ENCODE measurements at places on chromosomes 16 and 17. TPM values are rescaled to one million over a fixed set of nuclear protein-coding genes. Genes with fewer than 3 reads are reported as not detected.

DNA sequence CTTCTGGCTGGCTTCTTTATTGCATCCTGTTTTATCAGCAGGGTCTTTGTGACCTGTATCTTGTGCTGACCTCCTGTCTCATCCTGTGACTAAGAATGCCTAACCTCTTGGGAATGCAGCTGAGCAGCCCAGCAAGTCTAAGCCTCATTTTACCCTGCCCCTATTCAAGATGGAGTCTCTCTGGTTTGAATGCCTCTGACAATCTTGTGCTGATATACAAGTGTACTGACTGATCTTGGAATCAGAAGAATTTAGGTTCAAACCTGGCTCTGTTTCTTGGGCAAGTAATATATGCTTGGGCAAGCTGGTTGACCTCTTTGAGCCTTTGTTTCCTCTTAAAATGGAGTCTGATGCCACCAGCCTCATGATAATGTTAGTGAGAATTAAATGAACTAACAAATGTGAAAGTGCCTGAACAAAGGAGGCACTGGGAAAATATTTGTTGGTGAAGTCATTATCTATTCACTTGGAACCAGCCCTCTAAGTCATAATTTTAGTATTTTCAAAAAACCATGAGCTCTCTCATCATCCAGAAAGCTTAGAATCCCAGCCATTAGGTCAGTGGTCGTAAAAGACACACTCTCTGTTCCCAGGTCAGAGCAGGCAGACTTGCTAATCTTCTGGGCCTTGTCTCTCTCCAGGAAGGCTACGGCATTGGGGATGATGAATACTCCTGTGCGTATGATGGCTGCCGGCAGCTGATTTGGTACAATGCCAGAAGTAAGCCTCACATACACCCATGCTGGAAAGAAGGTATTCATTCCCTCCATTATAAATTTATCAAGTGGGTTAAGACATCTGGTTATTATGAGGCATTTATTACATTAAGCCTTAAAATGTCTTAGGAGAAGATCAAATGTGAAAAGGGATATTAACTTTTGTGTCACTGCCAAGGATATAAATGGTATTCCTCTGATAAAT is 18.1 kb upstream of the ARL2BP start:
- H3K36me3 ChIP-seq, result peaks cover 42% of the 10 kb centered on the region
- peaks cover 5% of the 10 kb centered on the region for H3K4me1 ChIP-seq
- DNase-seq, result no peak
- no peak overlapping the region for H3K27ac ChIP-seq

Gene SENP3
- 96.1 TPM for total RNA-seq

Gene TBX21
- total RNA-seq, result not detected

- no peaks in the 10 kb centered on the region for H3K27me3 ChIP-seq
- H3K4me3 ChIP-seq, result no peak overlapping the region
- no peak for DNase-seq
- H3K4me1 ChIP-seq, result no peaks in the 10 kb centered on the region
- no peaks in the 10 kb centered on the region for H3K36me3 ChIP-seq
These were observed 62.9 kb upstream of the MGAT5B start for GRCh38 chr17:76805319-76805718.

GRCh38 chr17:27218719-27219488 is 75.0 kb upstream of the WSB1 start:
- no peaks in the 10 kb centered on the region for H3K36me3 ChIP-seq
- H3K27ac ChIP-seq, result no peak overlapping the region
- H3K27me3 ChIP-seq, result no peaks in the 10 kb centered on the region
- no peak overlapping the region for H3K4me3 ChIP-seq
- no peak for DNase-seq
- peaks cover 19% of the 10 kb centered on the region for H3K4me1 ChIP-seq

GRCh38 chr16:50210266-50211038 is 55.9 kb upstream of the ADCY7 start:
- peak; percentile 82 for DNase-seq
- H3K27me3 ChIP-seq, result no peaks in the 10 kb centered on the region
- no peak overlapping the region for H3K27ac ChIP-seq

- H3K27ac ChIP-seq, result no peak overlapping the region
- no peaks in the 10 kb centered on the region for H3K4me1 ChIP-seq
- H3K27me3 ChIP-seq, result no peaks in the 10 kb centered on the region
These were observed 25.5 kb downstream of the GPR142 start for GRCh38 chr17:74392848-74393247.

Gene SCO1
- total RNA-seq, result 51.5 TPM

- no peak for DNase-seq
- no peaks in the 10 kb centered on the region for H3K4me1 ChIP-seq
- no peak overlapping the region for H3K4me3 ChIP-seq
- no peaks in the 10 kb centered on the region for H3K27me3 ChIP-seq
- H3K27ac ChIP-seq, result no peak overlapping the region
These were observed 14.1 kb upstream of the CALB2 start for GRCh38 chr16:71344315-71344905.

GRCh38 chr16:75745242-75745641 is 19.0 kb upstream of the CPHXL start:
- H3K27ac ChIP-seq, result no peak overlapping the region
- H3K4me1 ChIP-seq, result no peaks in the 10 kb centered on the region
- no peaks in the 10 kb centered on the region for H3K27me3 ChIP-seq
- peak; percentile 38 for DNase-seq

- H3K36me3 ChIP-seq, result no peaks in the 10 kb centered on the region
- no peak for DNase-seq
These were observed 196.6 kb downstream of the RBFOX3 start for GRCh38 chr17:79414063-79414792.

Gene KCNJ12
- 0.22 TPM for total RNA-seq

- no peaks in the 10 kb centered on the region for H3K27me3 ChIP-seq
- no peaks in the 10 kb centered on the region for H3K36me3 ChIP-seq
- no peak overlapping the region for H3K27ac ChIP-seq
These were observed 496.9 kb upstream of the ZFHX3 start for GRCh38 chr16:73544826-73545225.

DNA sequence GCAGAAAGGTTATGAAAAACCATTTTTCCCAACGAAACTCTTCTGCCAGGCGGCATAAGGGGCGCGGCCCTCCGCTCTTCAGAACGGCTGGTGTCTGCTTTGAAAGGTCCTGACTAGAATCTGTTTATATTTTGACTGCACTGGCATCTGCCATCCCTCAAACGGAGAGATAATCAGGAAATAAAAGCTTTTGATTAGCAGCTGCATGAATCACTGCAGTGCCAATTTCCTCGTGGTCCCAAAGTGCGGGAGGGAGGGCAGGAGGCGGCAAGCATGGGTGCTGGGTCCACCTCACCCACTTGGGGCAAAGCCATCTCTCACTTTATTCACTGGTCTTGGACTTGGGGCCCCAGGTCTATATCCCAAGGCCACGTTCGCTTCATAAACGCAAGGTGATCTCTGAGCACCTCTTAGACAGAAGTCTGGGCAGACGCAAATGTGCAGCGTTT is 49.7 kb downstream of the TBC1D16 start:
- H3K27ac ChIP-seq, result no peak overlapping the region
- H3K4me1 ChIP-seq, result no peaks in the 10 kb centered on the region
- DNase-seq, result no peak
- no peak overlapping the region for H3K4me3 ChIP-seq

DNA sequence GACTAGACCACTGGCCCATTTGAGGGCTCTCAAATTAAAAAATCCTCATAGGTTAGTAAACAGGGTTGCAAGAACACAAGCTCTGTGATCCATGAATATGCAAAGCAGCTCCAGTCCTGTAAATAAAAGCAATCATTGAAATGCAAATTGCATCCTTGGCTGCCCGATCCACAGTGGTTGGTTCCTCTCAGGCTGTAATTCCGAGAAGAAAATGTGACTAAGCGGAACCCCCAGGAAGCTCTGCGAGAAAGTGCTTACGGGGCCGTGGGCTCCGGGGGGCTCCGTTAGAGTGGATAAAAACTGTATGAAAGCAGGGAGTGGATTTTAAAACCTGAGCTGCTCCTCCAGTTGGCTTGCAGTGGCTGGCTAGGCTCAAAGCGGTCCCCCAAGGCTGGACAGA is 2.5 kb downstream of the GPRC5B start:
- no peaks in the 10 kb centered on the region for H3K36me3 ChIP-seq
- no peak overlapping the region for H3K27ac ChIP-seq
- no peaks in the 10 kb centered on the region for H3K4me1 ChIP-seq
- no peak for DNase-seq

Gene ZNF624
- total RNA-seq, result 4.8 TPM

DNA sequence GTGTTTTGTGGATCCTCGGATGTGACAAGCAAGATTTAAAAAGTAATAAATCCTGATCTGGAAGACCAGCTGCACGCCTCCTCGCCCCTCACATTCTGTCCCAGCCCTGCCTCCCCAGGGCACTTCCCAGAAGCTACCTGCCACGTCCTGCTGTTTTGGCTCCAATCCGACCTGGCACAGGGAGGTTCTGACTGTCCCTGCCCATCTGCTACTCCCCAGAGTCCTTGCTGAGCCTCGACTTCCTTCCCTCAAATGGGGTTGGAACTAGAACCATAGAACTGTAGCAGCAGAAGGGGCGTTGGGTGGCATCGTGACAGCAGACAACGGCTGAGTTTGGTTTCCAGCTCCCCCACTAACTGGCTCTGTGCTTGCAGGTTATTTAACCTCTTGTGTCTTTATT is 71.7 kb downstream of the RPH3AL start:
- DNase-seq, result no peak
- H3K27ac ChIP-seq, result no peak overlapping the region
- H3K4me1 ChIP-seq, result peaks cover 4% of the 10 kb centered on the region
- H3K4me3 ChIP-seq, result no peak overlapping the region

Gene PYY
- total RNA-seq, result 0.51 TPM

Gene KRT27
- not detected for total RNA-seq

GRCh38 chr16:70592106-70592571 is 54.2 kb upstream of the IL34 start:
- H3K4me1 ChIP-seq, result no peaks in the 10 kb centered on the region
- H3K27ac ChIP-seq, result no peak overlapping the region
- H3K36me3 ChIP-seq, result no peaks in the 10 kb centered on the region
- H3K27me3 ChIP-seq, result no peaks in the 10 kb centered on the region
- H3K4me3 ChIP-seq, result no peak overlapping the region

Gene KRT39
- total RNA-seq, result not detected

Gene TBKBP1
- 0.25 TPM for total RNA-seq

Gene GRAPL
- 20.6 TPM for total RNA-seq

DNA sequence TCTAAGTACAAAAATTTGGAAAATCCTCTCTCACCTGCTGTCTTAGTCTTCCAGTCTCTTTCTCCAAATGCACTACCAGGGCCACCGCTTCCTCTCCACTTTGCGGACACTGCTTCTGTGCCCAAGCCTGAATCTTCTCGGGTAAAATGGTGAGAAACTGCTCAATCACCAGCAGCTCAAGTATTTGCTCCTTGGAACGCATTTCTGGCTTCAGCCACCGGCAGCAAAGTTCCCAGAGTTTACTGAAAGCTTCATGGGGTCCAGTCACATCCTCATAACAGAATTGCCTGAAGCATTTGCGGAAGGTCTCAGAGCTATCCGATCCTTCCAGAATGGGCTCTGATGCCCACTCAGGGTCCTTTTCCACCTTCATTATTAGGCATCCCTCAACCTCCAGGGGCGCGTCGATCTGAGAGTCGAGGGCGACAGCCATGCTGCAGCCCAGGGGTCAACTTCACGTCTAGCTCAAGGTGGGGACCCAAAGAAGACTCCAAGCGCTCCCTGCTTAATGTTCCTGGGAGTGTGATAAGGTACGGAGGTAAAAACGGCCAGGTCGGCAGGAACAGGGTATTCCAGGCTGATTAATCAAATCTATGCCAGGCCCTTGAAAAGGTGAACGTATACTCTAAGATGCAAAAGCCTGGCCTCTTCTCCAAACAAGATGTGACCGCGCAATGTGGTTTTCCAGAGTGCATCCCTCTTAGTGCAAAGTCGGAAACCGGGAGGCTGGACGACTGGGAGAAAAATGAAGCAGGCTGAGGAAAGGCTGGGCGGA is 763 bp downstream of the ZKSCAN2 start:
- peak; percentile 55 for DNase-seq
- peak overlapping the region; percentile 86 for H3K4me3 ChIP-seq
- 0 out of 2 replicates have a peak overlapping the region, but pooled peaks have one; percentile 80 for H3K27ac ChIP-seq
- no peaks in the 10 kb centered on the region for H3K27me3 ChIP-seq
- H3K4me1 ChIP-seq, result peaks cover 31% of the 10 kb centered on the region

DNA sequence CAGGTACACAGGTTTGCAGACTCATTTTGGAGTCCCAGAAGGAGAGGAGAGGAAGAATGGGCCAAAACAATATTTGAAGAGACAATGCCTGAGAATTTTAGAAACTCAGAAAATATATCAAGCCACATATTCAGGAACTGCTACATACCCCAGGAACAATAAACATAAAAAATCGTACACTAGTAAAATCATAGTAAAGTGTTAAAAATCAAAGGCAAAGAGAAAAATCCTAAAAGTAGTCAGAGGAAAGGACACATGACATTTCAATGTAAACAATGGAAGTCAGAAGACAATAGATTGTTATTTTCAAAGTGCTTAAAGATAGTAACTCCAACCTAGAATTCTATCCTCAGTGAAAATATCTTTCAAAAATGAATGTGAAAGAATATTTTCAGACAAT is 28.5 kb upstream of the NACA2 start:
- H3K36me3 ChIP-seq, result no peaks in the 10 kb centered on the region
- H3K27ac ChIP-seq, result no peak overlapping the region
